ENCODE measurements at places on chromosomes 3 and 15.

GRCh38 chr15:84883466-84883865, 996 bp upstream of the SLC28A1 start:
- DNase-seq = no peak

- no peak for DNase-seq
Measured at GRCh38 chr15:69272139-69272538, 26.6 kb upstream of the PAQR5 start.

- DNase-seq = no peak
Measured at GRCh38 chr3:122055215-122055614, at the start of gene CD86. CD86 (plus strand) TSS chr3:122055362; CDS start chr3:122055490, 128 bp downstream.

DNA sequence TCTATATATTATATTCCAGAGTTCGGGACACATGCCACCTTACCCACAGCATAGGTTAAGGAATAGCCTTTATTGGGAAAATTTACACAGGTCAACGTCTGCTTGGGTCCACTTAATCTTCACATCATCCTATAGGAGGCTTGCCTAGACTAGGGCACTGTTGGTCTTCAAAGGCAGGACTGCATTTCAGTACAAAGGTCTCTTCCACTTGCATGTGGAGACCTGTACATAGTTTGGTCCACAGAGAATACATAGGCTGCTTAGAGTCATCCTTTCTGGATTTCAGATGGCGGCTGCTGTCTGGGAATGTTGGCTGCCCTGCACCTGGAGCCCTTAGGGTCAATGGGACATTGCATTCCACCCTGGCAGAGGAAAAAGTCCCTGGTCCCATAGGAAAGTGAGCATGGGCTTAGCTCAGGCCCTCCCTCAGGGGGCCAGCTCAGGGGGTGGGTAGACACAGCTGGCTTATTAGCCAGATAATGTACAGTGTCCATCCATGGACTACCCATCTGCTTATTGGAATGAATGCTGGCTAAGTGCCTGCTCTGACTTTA, 75.3 kb upstream of the TGFBR2 start:
- no peak for DNase-seq

- no peak for DNase-seq
Measured at GRCh38 chr3:142210608-142211007, 14.8 kb downstream of the GK5 start.

All from CD8-positive, alpha-beta memory T cell (primary cell).